ENCODE measurements at places on chromosomes 16 and 17. TPM values are rescaled to one million over a fixed set of nuclear protein-coding genes. Genes with fewer than 3 reads are reported as not detected.

DNA sequence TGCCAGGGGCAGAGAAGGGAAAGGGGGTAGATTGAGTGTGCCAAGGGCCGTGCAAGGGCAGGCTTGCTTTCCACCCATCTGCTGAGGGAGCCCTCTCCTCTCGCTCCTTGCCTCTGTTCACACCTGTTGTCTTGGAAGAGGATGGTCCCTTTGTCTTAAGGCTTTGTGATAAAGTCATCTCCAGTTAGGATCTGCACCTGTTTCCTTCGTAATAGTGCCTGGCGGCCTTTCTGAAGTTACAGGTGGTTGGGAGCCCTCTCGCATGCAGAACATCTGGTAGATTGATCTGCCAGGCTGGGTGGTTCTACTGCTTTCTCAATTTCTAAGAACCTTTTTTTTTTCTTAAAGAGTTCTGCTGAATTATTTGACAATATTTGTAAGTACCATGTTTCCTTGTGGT, 16.3 kb downstream of the UBFD1 start:
- no peak for DNase-seq

Gene NATD1
- total RNA-seq: 4.8 TPM

- DNase-seq: no peak
Measured at GRCh38 chr16:30006095-30006473, 4.7 kb downstream of the DOC2A start.

DNA sequence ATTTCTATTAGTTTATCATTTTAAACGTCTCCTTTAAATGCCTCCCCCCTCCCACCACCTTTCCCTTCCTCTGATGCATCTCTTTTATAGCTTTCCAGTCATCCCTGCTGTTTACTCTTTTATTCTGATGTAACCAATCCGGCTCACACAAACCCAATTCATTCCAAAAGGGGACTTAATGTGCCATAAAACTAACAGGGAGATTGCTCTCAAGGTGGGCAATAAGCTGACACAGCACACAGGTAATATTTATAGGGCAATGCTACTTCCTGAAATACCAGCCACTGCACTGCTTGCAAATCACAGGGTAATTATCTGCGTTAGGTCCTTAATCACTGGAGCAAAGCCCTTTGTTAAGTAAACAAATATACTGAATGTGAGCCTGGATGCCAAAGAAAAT, 23.3 kb upstream of the CA10 start:
- DNase-seq: no peak

GRCh38 chr17:33218698-33219601, 74.1 kb downstream of the ASIC2 start:
- DNase-seq: no peak

Gene MRPS23
- total RNA-seq: 23.0 TPM

GRCh38 chr16:58176608-58177352, 21.1 kb downstream of the CSNK2A2 start:
- DNase-seq: no peak

DNA sequence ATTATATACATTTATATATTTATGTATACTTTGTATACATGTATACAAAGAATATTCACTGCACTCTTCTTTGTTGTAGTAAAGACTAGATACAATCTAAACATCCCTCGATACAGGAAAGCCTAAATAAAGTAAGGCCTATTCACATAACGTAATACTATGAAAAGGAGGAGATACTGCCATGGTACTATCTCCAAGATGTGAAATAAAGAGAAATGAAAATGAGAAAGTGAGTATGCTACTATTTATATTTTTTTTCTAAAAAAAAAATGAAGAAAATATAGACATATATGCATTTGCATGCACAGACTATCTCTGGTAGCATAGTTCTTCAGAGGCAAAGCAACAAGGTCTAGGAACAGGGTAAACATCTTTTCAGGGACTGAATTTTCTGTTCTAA, 19.4 kb downstream of the CFDP1 start:
- DNase-seq: no peak

- DNase-seq: peak; percentile 89
Measured at GRCh38 chr16:4474192-4474961, at the start of gene NMRAL1. Gene NMRAL1, minus strand, starts transcription at chr16:4474625. Its CDS starts 493 bp downstream, at chr16:4474132.

GRCh38 chr17:77308861-77309726, 168.3 kb downstream of the SEC14L1 start:
- no peak for DNase-seq

Gene CCT6B
- 0.68 TPM for total RNA-seq

Gene ELAC2
- total RNA-seq: 59.1 TPM

GRCh38 chr17:17917394-17917793, 54.8 kb downstream of the TOM1L2 start:
- no peak for DNase-seq

GRCh38 chr17:72465191-72466024, 344.6 kb downstream of the SOX9 start:
- no peak for DNase-seq

- DNase-seq: no peak
Measured at GRCh38 chr16:22053921-22054341, 38.4 kb upstream of the VWA3A start.

GRCh38 chr17:6421700-6422604, 13.0 kb downstream of the AIPL1 start:
- peak; percentile 81 for DNase-seq

- DNase-seq: no peak
Measured at GRCh38 chr17:77779711-77780539, 178.6 kb upstream of the TNRC6C start.

DNA sequence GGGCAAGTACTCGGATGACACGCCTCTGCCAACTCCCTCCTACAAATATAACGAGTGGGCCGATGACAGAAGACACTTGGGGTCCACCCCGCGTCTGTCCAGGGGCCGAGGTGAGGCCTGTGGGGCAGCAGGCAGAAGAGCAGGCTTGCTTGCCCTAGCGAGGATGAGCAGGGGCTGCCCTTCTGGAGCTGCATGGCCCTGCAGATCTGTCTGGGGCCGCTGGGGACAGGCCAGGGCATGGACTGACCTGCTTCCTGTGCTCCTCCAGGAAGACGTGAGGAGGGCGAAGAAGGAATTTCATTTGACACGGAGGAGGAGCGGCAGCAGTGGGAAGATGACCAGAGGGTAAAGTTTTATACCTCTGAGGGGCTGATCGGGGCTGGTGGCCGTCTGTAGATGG, 5.3 kb downstream of the DHX38 start:
- DNase-seq: no peak

Gene SLC16A11
- total RNA-seq: 2.2 TPM

DNA sequence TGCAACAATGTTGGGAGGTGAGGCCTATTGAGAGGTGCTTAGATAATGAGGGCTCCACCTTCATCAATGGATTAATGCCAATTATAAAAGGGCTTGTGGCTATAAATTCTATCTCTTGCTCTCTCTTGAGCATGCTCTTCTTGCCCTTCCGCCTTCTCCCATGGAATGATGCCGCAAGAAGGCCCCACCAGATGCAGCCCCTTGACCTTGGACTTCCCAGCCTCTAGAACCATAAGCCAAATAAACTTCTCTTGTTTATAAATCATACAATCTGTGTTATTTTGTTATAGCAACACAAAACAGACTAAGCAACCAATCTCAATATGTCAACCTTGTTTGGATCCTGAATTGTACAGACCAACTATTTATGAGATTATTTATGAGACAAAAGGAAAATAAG, 20.0 kb downstream of the MYH10 start:
- DNase-seq: no peak

Gene XYLT1
- 0.49 TPM for total RNA-seq

GRCh38 chr16:83220066-83220465, 587.7 kb upstream of the HSBP1 start:
- no peak for DNase-seq

GRCh38 chr16:86016201-86016965, 117.4 kb downstream of the IRF8 start:
- no peak for DNase-seq

- no peak for DNase-seq
Measured at GRCh38 chr17:72692676-72693075, 399.8 kb downstream of the SLC39A11 start.

Gene CD79B
- total RNA-seq: 2.0 TPM

DNA sequence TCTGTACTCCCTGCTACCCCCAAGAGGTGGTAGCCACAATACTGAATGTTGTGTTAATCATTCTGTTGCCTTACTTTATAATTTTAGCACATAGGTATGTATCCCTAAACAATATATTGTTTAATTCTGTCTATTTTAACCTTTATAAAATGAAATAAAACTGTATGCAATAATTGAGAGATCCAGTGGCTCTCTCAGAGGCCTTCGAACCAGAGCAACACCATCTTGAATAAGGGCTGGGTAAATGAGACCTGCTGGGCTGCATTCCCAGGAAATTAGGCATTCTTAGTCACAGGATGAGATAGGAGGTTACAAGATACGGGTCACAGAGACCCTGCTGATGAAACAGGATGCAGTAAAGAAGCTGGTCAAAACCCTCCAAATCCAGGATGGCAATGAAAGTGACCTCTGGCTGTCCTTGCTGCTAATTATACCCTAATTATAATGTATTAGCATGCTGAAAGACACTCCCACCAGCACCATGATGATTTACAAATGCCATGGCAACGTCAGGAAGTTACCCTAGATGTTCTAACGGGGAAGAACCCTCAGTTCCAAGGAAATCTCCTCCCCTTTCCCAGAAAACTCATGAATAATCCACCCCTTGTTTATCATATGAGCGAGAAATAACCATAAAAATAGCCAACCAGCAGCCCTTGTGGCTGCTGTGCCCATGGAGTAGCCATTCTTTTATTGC, 2.0 kb upstream of the CANT1 start:
- DNase-seq: no peak

Gene NOB1
- total RNA-seq: 16.0 TPM

DNA sequence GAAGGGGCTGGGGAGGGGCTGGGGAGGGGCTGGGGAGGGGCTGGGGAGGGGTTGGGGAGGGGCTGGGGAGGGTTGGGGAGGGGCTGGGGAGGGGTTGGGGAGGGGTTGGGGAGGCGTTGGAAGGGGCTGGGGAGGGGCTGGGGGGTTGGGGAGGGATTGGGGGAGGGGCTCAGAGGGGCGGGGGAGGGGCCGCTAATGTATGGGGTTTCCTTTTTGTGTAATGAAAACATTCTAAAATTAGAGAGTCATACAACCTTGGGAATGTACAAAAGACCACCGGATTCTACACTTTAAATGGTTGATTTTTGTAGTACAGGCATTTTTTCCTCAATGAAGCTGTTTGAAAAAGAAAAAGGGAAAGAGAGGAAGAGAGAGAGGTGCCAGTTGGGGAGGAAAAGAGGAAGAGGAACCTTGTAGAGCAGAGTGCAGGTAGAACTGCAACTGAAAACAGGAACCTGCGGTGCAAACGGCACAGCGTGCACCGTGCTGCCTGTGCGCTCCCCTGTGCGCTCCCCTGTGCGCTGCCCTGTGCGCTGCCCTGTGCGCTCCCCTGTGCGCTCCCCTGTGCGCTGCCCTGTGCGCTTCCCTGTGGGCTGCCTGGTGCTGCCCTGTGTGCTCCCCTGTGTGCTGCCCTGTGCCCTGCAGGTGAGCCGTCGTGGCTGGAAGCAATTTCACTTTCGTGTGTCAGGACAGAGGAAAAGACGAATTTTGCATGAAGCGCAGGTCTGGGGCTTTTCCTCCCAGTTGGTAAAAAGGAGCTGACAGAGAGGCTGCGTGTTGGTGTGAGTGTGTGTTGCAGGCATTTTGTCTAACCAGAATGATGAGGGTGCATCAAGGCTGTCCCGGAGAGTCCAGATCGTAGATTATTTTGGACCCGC, 40.8 kb downstream of the METRNL start:
- no peak for DNase-seq

Gene MMP28
- total RNA-seq: not detected

- DNase-seq: no peak
Measured at GRCh38 chr16:56789360-56789759, 59.4 kb downstream of the NUP93 start.

GRCh38 chr16:86555704-86556075, 655 bp upstream of the MTHFSD start:
- no peak for DNase-seq

DNA sequence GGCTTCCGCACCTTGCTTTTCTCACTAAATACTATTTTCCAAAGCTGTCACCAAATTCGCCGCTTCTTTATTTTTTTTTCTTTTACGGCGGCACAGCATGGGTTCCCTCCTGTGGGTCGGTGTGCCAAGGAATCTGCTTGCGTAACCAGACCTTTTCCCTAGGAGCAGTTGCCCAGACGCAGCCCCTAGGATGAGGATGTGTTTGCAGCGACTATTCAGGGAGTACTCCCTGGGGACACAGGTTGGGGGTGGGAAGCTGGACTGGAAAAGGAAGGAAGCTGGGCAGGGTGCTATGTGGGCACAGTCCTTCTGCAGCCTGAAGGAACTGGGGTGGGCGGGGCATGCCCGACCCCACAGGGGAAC, 49.0 kb upstream of the ZCCHC14 start:
- no peak for DNase-seq

DNA sequence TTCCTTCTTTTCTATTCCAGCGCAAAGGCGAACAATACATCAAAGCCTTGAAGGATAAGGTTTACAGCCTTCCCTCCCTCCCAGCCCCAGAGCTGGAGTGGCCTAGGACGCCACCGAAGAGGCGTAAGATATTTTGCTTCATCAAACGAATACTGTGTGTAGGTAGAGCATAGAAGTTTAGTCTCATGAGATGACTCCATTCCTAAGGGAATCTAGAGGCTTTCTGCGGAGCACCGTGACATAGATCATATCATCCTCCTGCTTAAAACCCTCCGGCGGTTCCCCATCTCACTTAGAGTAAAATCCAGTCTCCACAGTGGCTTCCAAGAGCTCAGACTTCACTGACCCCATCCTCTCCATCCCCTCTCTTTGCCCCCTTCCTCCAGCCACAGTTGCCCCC, 191.9 kb downstream of the IRX3 start:
- DNase-seq: no peak

Gene NRN1L
- not detected for total RNA-seq

- peak; percentile 40 for DNase-seq
Measured at GRCh38 chr17:79983456-79983855, 52.2 kb downstream of the TBC1D16 start.

DNA sequence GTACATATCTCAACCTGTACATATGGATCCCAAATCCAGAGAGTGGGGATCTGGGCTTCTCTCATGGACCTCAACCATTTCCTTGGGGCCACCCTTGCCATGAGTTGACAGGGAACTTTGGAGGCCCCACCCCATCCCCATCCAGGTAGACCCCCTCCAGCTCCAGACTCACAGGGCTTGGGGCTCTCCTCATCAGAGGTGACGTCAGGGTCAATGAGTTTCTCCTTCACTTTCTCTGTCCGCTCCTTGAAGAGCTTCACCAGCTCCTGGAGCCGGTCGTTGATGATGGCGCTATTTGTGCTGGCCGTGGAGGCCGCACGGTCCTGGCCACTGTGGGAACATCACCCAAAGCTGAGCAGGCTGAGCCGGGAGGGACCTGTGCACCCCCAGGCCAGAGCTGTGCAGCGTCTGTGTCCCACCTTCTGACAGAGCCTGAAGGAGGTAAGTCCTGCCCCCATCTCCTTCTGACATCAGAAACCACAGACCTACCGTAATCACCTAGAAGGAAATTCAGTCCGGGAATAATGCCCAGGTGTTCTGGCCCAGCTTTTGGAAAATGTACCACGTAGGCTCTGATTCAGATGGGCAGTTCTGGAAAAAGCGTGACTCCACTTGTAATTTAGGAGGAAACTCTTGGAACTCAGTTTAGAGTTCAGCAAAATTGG, 50.6 kb downstream of the CNGB1 start:
- DNase-seq: no peak

- DNase-seq: no peak
Measured at GRCh38 chr16:57996406-57997175, 3.9 kb downstream of the ZNF319 start.

Gene SCIMP
- 3.1 TPM for total RNA-seq

GRCh38 chr17:67753026-67753425, 35.3 kb downstream of the NOL11 start:
- no peak for DNase-seq

Gene STH
- total RNA-seq: not detected

Gene CTRB1
- not detected for total RNA-seq

Measured in right lobe of liver (tissue), 6 donors.